ENCODE measurements at places on chromosomes 1 and 21. TPM values are rescaled to one million over a fixed set of nuclear protein-coding genes. Genes with fewer than 3 reads are reported as not detected.

CNN3 gene
- 601 TPM for total RNA-seq

TEX38 gene
- total RNA-seq, result not detected

LEMD1 gene
- not detected for total RNA-seq

EVA1C gene
- 4.6 TPM for total RNA-seq

TSPEAR gene
- not detected for total RNA-seq

KRTAP11-1 gene
- not detected for total RNA-seq

MYCL gene
- total RNA-seq, result under 0.01 TPM

GPR153 gene
- 13.4 TPM for total RNA-seq

SLAMF6 gene
- not detected for total RNA-seq

FCGR3A gene
- not detected for total RNA-seq

CYP4B1 gene
- not detected for total RNA-seq

METTL25B gene
- 17.3 TPM for total RNA-seq

GJA9 gene
- total RNA-seq, result not detected

CFHR4 gene
- total RNA-seq, result not detected
